ENCODE measurements at places on chromosomes 12 and 14.
A peak's percentile ranks its signal among the peaks of the same experiment; 100 is the strongest.

DNA sequence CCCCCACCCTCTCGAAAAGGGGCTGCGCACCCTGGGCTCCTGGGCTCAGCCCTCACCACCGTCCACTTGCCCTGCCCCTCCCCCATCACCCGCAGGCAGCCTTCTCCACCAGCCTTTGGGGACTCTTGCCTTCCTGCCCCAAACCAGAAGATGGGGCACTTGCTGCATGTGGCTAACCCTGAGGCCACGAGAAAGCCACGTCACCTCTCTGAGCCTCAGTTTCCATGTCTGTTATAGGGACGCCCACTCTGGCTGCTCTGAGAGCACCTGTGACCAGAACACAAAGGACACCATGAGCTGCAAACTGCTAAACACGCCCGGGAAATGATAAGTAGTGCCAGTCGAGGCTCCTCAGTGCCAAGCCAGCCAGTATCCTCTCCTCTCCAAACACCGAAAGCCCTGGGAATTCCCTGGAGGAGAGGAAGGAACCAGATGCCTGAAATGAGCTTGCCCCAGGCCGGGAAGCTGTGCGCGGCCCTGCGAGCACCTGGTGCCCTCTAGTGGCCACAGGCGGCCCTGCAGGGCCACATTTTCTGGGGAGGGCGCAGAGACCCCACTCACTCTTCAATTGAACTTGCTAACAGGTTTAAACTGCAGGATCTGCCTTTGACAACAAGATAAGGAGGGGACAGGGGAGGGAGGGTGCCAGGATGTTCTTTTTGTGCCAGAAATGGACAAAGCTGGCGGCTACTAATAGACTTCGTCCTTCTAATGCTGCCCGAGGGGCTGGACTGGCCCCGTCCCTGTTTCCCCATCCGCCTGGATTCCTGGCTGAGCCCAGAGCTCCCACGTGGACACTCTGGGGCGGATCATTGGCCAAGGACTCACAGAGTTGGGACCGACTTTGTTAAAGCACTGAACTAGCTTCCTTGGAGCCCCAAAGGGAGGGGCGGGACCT, 10.2 kb upstream of the SERPINA9 start:
- peak; percentile 59 for DNase-seq

- no peak for DNase-seq
Measured at GRCh38 chr14:91371011-91371989, 46.3 kb downstream of the CCDC88C start.

DNA sequence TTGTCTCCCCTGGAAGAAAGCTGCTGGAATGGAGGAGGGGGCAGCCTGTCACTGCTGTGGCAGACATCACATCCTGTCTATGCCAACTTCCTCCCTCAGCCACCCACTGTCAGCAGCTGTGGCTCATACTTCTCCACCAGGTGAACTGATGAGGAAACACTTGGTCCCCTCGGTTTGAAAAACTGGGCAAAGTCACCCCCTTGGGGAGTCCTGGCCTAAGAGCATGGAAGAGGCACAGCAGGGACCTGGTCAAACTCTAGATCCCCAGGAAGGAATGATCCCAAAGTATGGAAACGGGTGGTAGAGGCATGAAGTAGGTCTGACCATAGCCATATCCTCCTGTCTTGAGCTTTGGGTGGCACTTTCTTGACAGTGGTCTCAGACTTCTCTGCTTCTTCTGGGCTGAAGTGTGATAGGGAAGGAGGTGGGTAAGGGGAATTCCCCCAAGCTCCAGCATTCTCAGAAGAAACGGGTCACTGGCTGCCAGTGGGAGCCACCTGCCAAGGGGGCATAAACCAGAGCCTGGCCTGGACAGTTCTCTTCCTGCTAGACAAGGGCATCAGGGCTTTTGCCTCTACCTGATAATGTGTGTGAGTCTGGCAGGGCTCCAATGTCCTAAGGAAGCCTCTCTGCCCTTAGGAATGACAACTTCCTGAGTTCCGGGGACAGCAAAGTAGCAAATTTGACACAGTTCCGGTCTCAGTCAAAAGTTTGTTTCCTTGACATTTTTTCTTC, 36.0 kb downstream of the FMNL3 start:
- DNase-seq: peak; percentile 42

- no peak for DNase-seq
Measured at GRCh38 chr12:126095748-126096510, 1030.7 kb downstream of the AACS start.

GRCh38 chr12:109775172-109775881, 57.9 kb downstream of the TRPV4 start:
- DNase-seq: peak; percentile 76

- no peak for DNase-seq
Measured at GRCh38 chr14:46581036-46581671, 70.4 kb downstream of the RPL10L start.

DNA sequence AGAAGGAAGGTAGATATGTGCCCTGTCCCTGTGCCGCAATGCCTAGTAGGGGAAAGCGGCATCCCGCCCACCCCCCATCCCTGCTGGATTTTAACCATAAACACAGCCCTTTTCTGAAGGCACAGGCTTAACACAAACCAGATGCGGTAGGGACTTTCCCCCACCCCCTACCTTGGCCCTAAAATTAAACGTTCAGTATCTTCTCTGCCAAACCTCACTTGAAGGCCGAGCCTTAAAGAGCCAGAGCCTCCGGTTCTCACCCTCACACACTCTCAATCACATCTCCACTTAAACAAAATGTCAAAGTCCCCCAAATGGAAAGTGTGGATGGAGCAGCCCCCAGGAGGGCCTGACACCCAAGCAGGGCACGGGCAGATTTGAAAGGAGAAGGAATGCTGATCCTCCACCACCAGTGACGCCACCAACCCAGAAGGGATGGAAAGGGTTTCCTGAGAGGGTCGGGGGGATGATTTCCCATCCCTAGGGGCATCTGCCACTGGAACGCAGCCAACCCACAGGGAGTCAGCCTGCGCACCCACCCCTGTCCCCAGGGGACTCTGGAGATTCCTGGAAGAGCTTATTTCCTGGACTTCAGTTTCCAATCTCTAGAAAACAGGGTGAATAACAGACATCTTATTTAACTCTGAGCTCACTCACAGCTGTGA, 26.4 kb downstream of the ACTN1 start:
- DNase-seq: no peak

- no peak for DNase-seq
Measured at GRCh38 chr14:87331991-87332390, 661.0 kb downstream of the GALC start.

GRCh38 chr14:69287098-69288010, 27.4 kb downstream of the GALNT16 start:
- no peak for DNase-seq

DNA sequence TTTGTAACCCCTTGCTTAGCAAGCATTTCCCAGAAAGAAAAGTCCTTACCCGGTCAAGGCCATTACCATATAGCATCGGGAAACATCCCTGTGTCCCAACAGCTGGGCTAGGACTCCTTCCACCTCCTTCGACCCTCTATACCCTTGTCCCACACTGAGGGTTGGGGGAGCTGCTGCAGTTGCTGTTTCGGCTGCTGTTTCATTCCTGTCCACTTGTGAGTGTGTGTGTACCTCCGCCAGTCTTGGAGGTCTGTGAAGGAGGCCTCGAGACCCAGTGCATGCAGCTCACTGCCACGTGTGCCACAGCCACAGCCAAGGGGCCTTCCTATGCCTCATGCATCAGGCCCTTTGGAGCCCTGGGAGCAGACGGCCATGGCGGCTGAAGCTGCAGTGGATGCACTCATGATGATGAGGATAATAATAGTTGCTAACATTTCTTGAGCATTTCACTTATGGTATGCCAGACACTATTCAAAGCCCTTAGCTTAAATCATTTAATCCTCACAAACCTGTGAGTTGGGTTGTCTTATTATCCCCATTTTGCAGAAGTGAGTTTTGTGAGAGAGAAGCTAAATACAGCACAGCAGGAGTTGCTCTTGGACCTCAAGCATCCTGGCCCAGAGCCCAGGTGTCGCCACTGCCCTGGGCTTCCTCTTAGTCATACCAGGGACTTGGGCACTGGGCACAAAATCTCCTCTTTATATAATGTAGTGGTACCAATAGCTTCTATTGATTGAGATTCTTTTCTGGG, 156.5 kb downstream of the PRKCH start:
- no peak for DNase-seq

- DNase-seq: no peak
Measured at GRCh38 chr12:123427036-123427769, 9.3 kb downstream of the RILPL2 start.
